HepG2 (cell line): ENCODE measurements at places on chromosomes 5 and 9. TPM values are rescaled to one million over a fixed set of nuclear protein-coding genes. Genes with fewer than 3 reads are reported as not detected.

LMX1B gene
- not detected in 2 replicates for total RNA-seq

DNA sequence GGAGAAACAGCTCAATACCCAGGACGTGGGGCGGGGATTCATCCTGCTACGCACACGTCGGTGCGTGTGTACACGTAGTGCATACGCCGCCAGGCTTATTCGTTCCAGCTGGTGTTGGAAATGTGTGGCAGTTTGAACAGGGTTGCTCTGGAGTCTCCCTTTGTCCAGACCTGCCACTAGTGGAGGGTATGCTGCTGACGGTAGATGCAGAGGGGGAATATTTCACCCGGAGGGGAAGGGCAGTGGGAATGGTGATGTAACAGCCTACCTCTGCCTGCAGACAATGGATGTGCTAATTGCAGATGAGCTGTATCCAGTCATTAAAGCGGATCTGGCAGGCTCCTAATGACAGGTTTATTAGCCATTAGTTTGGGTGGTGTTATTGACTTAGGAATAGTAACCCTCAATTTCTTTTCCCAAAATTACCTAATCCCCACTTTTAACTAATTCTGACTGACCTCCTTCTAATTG, 142.7 kb downstream of the PAX5 start:
- DNase-seq = no peak

DNA sequence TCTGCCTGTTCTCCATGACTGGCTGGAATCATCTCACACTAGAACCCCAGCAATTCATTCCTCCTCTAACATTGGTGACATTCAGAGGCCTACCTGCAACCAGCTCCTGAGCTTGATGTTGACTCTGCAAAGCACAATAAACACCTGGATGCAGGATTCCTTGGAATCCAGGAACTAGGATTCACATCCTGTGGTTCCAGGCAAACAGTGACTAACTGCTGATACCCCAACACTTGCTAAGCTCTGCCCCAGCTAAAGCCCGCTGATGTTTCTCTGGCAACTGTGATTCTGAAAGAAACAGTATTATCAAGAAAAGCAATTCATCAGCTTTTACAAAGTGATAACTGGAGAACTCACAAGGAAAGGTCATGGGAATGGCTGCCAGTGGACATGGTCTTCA, 29.2 kb downstream of the SUSD1 start:
- no peak for DNase-seq

GRCh38 chr9:134915046-134915985, 2.4 kb downstream of the FCN1 start:
- DNase-seq = no peak

TAF11L5 gene
- not detected in 2 replicates for total RNA-seq

FCN2 gene
- total RNA-seq = not detected in 2 replicates

- no peak for DNase-seq
Measured at GRCh38 chr5:177025101-177025601, 2.7 kb downstream of the ZNF346 start.

SELENOP gene
- 1,596 and 1,895 TPM in 2 replicates for total RNA-seq

DND1 gene
- 0.17 and 0.55 TPM in 2 replicates for total RNA-seq

PCDHGA4 gene
- total RNA-seq = 0.15 and 0.58 TPM in 2 replicates

UBLCP1 gene
- 12.6 and 20.2 TPM in 2 replicates for total RNA-seq

DNA sequence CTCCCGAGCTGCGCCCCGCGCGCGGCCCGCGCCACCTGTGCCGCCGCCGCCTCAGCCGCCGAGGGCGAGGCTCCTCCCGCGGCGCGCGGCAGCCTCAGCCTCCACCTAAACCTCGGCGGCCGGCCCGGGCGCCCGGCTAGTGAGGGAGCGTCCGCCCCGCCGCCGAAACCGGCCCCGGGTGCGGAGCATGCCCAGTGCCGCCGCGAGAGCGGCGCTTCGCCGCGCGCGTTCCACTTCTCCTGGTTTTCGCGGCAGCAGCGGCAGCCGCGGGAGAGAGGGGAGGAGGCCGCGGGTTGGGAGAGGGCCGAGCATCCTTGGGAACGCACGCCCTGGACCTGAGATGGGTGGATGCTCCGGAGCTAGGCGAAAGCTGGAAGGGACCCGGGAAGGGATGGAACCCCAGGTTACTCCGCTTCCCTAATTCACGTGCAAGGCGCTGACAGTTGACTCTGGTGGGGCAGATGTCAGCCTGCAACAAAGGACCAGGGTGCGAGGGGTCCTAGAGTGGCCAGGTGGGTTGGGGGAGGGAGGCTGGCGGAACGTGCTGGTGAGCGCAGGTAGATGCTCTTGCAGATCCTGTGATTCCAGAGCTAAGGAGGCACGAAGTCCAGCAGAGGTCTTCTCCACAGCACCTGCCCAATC, at the start of gene CTNND2:
Gene CTNND2, minus strand, starts transcription at position 182 of the 642 bp plus-strand sequence. CDS start 593 bp downstream, outside the sequence.
- DNase-seq = no peak

DNA sequence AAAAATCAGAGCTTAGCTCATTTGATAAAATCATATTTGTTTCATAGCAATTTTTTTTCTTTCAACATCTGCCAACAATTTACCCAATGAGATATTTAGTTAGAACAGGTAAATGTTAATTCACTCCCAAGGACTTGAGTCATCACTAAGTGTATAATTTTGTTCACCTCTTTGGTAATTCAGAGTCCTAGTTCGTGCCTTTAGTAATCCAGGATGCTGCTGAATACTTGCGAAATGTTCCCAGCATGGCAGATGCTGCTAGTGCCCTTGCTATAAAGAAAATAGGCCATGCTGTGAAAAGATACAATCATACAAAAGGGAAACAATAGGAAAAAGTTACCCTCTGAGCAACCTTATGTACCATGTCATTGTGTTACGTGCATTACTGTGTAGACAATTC, 210.5 kb downstream of the CSNK1G3 start:
- DNase-seq = no peak

TUSC1 gene
- total RNA-seq = not detected in 2 replicates

QRFP gene
- total RNA-seq = not detected in 2 replicates

DNA sequence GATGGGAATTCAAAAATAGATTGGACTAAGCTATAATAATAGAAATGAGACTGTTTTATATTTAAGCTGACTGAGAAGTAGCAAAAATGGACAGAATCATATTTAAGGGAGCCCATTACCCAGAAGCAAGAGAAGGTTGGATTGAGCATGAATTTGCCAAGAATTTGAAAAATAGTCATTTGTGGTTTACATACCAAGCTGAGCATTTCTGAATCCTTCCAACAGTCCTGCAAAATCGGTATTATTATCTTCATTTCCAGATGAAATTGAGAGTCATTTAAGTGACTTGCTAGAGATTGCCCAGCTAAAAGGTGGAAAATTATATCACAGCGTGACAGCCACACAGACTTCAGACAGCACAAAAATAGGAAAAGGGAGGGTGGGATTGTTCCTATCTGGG, 48.4 kb downstream of the TNFSF15 start:
- no peak for DNase-seq

DNA sequence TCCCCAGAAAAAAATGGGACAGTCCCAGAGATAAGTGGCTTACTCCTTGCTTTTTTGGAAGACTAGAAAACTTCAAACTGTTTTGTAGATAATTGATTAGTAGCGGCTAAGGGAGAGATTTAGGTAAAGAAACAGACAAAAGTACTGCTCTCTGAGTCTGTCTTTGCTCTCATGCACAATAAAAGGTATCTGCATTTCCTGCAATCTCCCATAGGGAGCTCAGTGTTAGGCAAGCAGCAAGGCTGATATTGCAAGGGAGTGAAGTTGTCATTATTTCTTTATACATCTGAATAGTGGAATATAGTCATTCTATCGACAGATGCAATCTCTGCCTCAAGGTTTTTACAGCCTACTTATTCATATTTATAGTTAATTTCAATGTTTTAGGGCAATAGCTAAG, 54.9 kb upstream of the CAMK4 start:
- no peak for DNase-seq

- DNase-seq = no peak
Measured at GRCh38 chr9:72337286-72337685, 27.7 kb downstream of the ZFAND5 start.

CMYA5 gene
- 0.13 and 0.18 TPM in 2 replicates for total RNA-seq

ALAD gene
- 21.8 and 23.0 TPM in 2 replicates for total RNA-seq

GRCh38 chr5:180423133-180423532, 70.0 kb upstream of the GFPT2 start:
- no peak for DNase-seq

PHF24 gene
- not detected in 2 replicates for total RNA-seq

GRCh38 chr5:130116972-130117371, 212.7 kb downstream of the CHSY3 start:
- DNase-seq = no peak

- no peak for DNase-seq
Measured at GRCh38 chr9:105116052-105116868, 128.2 kb upstream of the SLC44A1 start.

SLC26A2 gene
- total RNA-seq = 6.3 and 7.9 TPM in 2 replicates

GRCh38 chr5:110644357-110644756, 82.1 kb downstream of the TMEM232 start:
- DNase-seq = no peak

GRCh38 chr9:14320271-14321181, 6.6 kb upstream of the NFIB start:
- no peak for DNase-seq

GRCh38 chr9:12973710-12974109, 198.9 kb downstream of the LURAP1L start:
- no peak for DNase-seq

GRCh38 chr9:85339338-85339737, 402.4 kb downstream of the AGTPBP1 start:
- DNase-seq = no peak

GRCh38 chr5:126998201-126998631, 32.1 kb downstream of the MARCHF3 start:
- no peak for DNase-seq

DNA sequence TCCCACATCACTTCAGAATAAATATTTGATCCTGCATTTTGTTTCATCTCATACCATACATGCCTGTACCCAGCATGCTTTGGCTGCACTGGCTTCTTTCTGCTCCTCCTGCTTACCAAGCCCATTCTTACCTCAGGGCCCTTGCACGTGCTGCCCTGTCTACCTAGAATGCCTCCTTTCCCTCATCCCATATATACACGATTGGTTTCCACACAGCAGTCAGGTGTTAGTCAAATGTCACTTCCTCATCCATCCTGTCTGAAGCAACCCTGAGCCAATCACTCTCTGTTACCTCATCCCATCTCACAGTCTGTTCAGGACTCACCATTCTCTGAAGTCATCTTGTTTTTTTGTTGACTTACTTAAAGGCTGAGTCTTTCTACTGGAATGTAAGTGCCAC, 30.3 kb downstream of the CAST start:
- no peak for DNase-seq

P4HA2 gene
- 16.5 and 37.7 TPM in 2 replicates for total RNA-seq

- no peak for DNase-seq
Measured at GRCh38 chr5:58854441-58854840, 271.6 kb downstream of the RAB3C start.

GRCh38 chr5:150653145-150653761, 7.8 kb upstream of the MYOZ3 start:
- DNase-seq = no peak
